ENCODE measurements at places on chromosomes 5 and 9.

- DNase-seq: peak; percentile 24
Observed at GRCh38 chr5:318341-318897, 3.1 kb upstream of the AHRR start.

DNA sequence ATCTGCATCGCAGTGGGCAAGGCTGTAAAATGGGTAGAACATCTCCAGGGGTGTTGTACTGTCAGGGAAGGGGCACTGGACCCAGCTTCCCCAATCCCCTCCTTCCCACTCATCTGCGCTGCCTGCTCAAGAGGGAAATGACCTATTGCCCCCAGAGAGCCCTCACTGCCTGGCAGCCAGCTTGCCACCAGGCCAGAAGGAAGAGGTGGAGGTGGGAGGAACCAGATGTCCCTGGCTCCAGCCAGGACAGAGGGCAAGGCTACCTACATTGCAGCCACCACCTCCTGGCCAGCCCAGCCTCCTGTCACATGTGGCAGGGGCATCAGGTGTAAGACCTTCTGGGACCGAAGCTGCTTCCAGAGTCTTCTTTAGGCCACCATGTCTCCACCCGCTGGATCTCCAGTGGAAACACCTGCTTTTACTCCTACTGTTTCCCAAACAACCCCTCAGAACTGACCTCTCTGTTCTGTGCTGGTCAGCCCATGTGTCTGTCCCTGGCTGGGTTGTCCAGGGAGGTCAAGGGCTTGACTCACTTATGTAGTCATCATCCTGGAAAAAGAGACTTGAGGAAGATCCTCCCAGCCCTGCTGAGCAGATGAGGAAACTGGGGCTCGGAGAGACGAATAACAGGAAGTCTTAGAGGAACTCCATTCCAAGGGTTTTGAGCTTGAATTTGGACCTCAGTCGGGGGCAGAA, 42.3 kb downstream of the JADE2 start:
- no peak for DNase-seq

DNA sequence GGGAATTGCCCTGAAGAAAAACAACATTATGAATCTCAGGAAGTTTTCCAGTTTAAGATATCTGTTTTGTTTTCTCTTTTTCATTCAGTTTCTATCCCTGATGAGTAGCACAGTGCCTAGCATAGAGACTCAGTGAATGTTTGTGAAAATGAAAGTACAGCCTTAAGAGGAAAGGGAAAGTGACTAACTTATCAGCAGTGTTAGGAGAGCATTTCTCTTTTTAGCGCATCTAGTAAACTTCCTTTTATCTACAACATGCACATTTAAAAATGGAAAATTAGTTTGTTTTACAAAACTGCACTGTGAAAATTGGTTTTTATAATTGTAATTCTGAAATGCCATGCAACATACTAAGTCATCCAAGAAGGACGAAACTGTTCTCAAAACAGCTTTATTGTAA, 110.8 kb downstream of the SMARCA2 start:
- DNase-seq: peak; percentile 21

DNA sequence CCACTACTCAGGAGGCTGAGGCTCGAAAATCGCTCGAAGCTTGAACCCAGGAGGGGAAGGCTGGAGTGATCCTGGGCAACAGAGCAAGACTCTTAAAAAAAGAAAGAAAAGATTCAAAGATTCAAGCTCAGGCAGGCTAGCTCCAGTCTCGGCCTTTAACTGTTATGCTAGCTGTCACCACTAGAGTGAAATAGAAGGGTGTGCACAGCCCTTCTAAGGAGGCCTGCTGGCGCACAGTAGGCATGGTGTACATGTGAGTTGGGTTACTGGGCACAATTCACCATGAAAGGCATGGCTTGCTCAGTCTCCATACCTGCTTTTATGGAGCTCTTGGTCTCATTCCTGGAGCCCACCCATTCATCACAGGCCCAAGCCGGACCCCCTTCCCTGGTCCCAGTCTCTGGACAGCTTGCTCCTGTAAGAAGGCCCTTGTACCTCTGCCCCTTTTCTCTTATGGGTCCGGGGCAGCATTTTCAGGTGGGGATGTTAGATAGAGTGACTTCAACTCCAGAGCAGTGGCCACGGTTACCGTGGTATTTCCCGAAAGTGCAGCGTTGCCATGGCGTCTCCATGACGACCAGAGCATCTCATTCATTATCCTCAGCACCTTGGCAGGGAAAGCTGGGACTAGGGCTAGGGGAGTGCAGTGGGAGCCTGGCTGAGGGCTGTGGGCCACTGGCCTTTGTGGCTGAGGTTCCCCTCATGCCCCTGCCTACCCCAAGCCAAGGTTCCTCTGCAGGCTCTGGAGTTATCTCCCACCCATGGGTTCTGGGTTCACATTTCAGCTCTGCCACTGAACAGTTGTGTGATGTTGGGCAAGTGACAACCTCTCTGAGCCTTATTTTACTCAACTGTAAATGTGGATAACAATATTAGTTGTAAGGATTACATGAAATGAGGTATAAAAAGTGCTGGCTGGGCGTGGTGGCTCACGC, 5.7 kb downstream of the NDST1 start:
- DNase-seq: peak; percentile 34

GRCh38 chr5:10891193-10891592, 130.2 kb upstream of the DAP start:
- DNase-seq: no peak

DNA sequence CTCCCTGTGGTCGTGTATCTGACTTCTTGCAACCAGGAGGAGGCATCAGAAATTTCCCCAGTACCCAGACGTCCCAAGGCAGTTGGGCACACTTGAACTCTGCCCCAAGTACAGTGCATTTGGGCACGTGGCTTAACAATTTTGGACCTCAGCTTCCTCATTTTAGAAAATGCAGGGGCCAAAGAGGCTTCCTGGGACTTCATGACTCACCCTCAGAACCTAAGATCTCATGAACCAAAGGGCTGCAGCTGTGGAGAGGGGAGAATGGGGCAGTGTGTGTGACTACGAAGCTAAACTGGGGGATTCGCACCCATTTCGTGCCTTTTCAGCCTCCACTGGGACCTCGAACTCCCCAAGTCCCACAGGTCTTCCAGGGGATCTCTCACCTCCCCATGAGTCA, 59.2 kb downstream of the SYK start:
- DNase-seq: peak; percentile 94

GRCh38 chr9:96553070-96553469, 66.6 kb downstream of the CDC14B start:
- no peak for DNase-seq

DNA sequence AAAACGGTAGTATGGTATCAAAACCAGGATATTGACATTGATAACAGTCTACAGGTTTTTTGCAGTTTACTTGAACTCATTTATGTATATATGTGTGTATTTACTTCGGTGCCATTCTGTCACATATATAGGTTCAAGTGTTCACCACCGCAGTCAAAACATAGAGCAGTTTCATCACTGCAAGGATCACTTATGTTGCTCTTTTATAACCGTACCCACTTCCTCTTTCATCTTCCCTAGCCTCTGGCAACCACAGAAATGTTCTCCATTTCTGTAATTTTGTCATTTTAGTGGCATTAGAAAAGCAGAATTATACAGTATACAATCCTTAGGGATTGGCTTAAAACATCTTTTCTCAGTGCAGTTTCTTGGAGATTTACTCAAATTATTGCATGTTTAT, 90.3 kb downstream of the SH3GL2 start:
- peak; percentile 76 for DNase-seq

DNA sequence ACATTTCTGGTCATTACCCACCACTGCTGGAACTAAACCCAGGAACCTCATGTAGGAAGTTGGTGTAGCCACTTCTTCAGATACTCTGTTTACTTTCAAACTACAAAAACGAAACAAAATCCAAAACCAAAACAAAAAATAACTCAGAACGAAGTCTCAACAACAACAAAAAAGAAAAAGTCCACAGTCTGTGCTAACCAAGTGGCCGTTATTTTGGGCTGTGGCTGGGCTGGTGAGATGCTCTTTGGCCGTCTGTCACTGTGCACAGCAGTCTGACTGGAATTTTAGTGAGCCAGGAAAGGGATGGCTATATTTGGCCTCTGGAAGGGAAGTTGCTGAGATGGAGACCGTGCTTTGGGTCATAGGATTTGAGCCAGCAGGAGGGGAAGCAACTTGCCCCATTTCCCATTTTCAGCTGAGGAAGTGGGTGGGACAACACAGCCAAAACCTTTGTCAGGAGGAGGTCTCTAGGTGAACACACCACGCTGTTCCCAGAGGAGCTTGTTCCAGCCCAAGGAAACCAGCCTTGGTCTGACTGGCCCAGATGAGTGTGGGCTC, 334.1 kb downstream of the ZSWIM6 start:
- no peak for DNase-seq

DNA sequence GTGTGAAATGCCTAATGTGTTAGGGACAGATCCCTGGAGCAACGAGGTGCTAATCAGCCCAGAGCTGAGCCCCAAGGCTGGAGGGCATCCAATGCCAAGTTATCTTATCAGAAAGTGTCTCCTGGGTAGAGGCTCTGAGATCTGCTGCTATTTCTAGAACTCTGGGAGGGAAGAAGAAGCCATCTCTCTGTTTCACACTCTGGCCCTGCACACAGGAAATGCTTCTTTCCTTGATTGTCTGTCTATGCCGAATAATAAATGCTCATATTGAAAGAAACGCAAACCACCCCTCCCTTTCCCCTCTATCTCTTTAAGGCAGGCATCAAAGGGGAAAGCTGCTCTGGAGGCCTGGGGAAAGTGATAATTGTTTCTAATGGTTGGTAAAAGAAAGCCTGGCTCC, 166.7 kb downstream of the PAPPA start:
- DNase-seq: no peak

- no peak for DNase-seq
Observed at GRCh38 chr9:35431467-35431866, 58.4 kb upstream of the RUSC2 start.

- no peak for DNase-seq
Observed at GRCh38 chr9:71816916-71817451, 48.7 kb upstream of the CEMIP2 start.

DNA sequence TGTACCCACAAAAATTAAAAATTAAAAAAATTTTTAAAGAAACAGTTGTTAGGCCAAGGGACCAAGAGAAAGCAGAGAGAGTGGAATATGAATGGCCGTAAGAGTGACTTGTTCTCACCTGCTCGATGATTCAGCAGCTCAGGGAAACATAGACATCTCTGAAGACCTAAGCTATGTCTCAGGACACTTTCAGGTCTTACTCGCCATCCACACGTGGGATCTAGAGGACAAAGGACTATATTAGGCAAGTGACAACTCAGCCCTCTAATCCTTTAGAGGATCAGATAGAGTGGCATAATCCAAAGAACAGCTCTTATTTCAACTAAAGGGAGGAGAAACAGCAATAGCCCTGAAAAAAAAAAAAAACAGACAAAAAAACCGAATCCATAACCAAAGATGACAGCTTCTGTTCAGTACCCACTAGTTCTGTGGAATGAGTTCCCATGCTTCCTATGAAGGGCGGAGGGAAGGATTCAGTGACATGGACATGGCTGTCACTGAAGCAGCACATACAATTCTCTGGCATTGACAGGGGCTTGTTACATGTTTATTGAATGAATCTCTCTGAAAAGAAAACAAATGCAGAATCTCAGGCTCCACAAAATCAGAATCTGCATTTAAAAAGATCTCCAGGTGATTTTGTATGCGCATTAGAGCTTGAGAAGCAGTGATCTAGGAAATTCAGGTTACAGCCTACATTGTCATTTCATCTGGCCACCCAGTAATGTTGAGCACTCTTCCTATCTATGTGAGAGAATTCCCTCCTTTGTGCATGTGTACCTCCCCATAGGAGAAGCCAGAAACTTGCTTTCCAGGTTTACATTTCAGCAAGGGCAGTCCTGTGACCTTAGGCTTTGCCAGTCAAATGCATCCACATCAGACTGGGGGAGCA, 96.0 kb downstream of the KIAA1958 start:
- DNase-seq: no peak

- DNase-seq: no peak
Observed at GRCh38 chr5:163825661-163826060, 320.2 kb downstream of the MAT2B start.

DNA sequence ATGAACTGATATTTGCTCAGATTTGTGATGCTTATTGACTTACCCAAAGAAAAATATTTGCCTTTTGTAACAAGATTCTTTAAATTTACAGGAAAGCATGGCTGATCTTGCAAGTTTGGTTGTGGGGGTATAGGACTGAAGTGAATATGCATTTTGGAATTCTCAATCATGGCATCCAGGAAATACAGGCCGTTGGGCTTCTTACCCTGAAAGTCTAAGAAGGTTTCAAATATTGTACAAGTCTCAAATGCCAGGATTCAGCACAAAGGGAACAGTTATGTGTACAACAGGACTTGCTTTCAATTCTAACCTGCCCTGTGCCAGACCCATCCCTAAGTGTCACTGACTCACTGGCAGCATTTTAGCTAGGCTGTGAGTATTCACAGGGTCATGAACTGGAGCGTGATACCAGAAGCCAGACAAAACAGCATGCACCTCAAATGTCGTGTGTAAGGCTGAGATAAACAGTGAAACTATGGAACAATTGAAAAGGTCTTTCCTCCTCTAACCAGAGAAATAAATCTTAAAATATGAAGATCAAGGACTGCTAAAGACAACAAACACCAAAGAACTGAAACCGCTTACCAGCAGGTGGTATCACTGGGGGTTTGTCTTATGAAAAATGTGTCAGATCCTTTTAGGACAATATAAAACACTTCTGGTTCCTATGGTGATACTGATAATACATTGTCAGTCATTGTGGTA, 168.6 kb upstream of the RGMB start:
- DNase-seq: no peak
